Activated CD4-positive, alpha-beta T cell treated with anti-CD3 and anti-CD28 coated beads, Interleukin-2, amount 50 U/mL, for 48 hours (primary cell): ENCODE measurements at places on chromosomes 2 and 18.

- DNase-seq: no peak
Observed at GRCh38 chr2:72023678-72024390, 123.8 kb downstream of the CYP26B1 start.

- DNase-seq: no peak
Observed at GRCh38 chr2:67013821-67014220, 383.3 kb upstream of the ETAA1 start.

- no peak for DNase-seq
Observed at GRCh38 chr2:65791404-65791975, 359.1 kb upstream of the SPRED2 start.

DNA sequence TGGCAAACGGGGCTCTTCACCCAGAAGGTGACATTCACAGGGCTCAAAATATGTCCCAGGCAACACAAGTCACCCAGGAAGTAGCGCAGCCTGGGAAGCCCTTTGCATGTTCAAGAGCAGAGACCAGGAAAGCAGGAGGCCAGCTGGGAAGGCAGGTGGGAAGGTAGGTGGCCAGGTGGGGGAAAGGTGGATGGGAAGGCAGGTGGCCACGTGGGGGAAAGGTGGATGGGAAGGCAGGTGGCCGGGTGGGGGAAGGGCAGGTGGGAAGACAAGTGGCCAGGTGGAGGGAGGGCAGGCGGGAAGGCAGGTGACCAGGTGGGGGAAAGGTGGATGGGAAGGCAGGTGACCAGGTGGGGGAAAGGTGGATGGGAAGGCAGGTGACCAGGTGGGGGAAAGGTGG is 102.7 kb downstream of the ZNF516 start:
- no peak for DNase-seq

GRCh38 chr2:230842473-230842872 is 22.3 kb upstream of the ITM2C start:
- DNase-seq: no peak

DNA sequence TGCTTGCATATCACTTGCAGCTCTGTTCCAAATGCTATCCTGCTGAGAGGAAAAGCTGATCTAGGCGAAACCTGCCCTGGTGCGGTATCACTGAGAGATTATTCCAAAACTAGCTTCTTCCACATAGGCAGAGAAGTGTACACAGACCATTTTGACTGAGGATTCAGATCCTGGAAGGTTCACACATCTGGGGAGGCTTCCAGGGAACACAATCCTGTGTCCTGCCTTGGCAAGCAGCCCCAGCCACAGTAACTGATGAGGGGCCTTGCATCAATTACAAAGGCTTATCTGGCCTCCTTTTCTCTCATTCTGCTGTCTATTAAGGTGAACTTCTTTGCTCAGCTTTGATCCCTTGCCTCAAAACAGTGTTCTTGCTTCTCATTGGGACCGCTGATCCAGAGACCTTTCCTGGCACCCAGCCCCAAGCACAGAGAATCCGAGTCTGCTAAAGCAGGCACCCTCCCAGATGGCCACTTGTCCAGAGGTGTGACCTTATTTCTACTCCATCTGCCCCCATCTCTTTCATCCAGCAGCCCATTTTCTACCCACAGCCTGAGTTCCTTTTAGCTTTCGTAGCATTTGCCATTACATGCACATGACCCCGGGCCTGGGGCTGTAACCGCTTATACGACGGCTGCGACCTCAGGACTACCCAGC is 52.3 kb upstream of the ZFP36L2 start:
- DNase-seq: no peak

- no peak for DNase-seq
Observed at GRCh38 chr18:79471046-79471445, 75.3 kb downstream of the NFATC1 start.
